ENCODE measurements at places on chromosomes 2 and 18. TPM values are rescaled to one million over a fixed set of nuclear protein-coding genes. Genes with fewer than 3 reads are reported as not detected.

- DNase-seq, result peak; percentile 53
These were observed 41.9 kb downstream of the BABAM2 start for GRCh38 chr2:27932396-27932795.

DNA sequence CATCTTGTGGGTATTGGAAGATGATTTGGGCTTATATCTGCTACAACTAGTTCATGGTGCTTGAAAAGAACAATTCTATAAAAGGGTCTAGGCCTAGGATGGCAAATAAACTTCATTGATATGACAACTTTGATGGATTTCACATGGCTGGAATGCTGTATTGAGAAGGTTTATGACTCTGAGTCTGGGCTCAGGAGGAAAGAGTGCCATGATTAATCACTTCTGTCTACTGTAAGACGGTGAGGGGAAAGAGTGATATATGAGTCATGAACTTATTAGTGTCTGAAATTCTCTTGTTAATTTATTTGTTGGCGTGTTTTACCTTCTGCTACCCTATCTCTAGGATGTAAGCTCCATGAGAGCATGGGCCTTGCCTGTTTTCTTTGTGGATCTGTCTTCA lies 17.0 kb upstream of the ADCYAP1 start:
- DNase-seq, result no peak

- DNase-seq, result no peak
These were observed 40.4 kb downstream of the L3MBTL4 start for GRCh38 chr18:6374340-6374739.

- DNase-seq, result no peak
These were observed 5.9 kb downstream of the LBX2 start for GRCh38 chr2:74493546-74493945.

DNA sequence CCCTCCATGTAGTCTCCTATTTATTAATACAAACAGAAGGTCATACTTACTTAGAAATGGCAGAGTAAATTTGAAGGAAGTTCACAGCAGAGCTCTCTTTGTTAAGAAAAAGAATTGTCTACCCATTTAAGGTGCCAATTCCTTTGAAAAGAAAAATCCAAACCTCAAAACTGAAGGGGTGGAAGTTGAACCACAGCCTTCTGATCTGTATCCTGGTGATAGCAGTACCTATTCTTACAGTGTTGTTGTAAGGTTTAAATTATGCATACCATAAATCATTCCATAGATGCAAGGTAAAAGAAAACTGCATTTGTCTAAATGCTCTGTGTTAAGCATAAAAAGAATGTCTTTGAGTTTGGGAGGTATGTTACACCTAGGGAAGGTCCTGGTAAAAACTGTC lies 47.6 kb downstream of the COBLL1 start:
- no peak for DNase-seq

DNA sequence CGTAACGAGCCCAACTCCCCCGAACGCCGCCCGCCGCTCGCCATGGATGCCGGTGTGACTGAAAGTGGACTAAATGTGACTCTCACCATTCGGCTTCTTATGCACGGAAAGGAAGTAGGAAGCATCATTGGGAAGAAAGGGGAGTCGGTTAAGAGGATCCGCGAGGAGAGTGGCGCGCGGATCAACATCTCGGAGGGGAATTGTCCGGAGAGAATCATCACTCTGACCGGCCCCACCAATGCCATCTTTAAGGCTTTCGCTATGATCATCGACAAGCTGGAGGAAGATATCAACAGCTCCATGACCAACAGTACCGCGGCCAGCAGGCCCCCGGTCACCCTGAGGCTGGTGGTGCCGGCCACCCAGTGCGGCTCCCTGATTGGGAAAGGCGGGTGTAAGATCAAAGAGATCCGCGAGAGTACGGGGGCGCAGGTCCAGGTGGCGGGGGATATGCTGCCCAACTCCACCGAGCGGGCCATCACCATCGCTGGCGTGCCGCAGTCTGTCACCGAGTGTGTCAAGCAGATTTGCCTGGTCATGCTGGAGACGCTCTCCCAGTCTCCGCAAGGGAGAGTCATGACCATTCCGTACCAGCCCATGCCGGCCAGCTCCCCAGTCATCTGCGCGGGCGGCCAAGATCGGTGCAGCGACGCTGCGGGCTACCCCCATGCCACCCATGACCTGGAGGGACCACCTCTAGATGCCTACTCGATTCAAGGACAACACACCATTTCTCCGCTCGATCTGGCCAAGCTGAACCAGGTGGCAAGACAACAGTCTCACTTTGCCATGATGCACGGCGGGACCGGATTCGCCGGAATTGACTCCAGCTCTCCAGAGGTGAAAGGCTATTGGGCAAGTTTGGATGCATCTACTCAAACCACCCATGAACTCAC lies 673 bp downstream of the PCBP1 start:
- peak; percentile 53 for DNase-seq

ANKRD30B gene
- total RNA-seq, result 1.1 TPM

GALNT3 gene
- total RNA-seq, result 1.5 TPM

Measured in LHCN-M2 (cell line).